Endothelial cell of umbilical vein (primary cell): ENCODE measurements at places on chromosomes 16 and 17. TPM values are rescaled to one million over a fixed set of nuclear protein-coding genes. Genes with fewer than 3 reads are reported as not detected.

DNA sequence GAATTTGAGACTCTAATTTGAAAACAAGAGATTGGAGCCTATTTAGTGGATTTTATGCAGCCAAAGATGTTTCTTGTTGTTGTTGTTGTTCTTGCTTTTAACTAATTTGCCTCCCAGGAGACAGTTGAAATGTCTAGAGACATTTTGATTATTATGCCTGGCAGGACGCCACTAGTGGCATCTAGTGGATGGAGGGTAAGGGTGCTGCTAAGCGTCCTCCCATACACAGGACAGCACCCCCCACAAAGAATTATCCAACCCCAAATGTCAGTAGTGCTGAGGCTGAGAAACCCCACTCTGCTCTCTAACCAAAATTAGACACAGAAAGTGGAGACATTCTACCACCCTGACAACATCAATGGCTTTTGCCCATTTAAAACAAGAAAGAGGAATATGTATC, 15.4 kb upstream of the HSBP1 start:
- no peak for DNase-seq

Gene WDR90
- total RNA-seq = 50.0 and 51.8 TPM in 2 replicates

Gene KIF2B
- not detected in 2 replicates for total RNA-seq

DNA sequence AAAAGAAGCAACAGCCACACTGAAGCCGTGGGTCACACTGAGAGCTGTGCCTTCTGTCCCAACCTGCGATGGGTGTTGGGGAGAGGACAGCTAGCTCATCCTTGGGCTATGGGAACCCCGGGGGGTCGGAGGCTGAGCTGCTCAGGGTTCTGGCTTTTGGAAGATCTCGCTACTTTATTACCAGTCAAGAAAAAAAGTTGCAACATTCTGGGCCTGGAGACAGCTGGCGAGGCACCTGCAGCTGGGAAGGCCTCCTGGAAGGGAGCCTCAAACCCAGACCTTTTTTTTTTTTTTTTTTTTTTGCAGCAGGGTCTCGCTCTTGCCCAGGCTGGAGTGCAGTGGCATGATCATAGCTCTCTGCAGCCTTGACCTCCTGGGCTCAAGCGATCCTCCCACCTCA, 24.9 kb downstream of the TPSD1 start:
- DNase-seq = no peak

DNA sequence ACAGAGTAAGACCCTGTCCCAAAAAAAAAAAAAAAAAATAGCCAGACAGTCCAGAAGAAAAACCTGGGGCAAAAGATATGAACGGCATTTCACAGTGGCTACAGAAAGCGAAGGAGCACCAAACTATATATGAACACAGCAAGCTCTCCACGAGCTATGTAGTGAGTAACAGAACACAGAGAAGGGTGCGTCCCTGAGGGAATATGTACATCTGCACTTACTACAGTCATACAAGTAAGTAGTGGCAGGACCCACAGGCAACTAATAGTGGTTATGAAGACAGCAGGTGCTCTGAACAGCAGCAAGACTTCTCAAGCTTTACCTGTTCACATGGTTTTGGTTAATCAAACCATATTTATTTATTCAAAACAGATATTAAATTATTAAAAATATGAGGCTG, 15.8 kb downstream of the TRAP1 start:
- DNase-seq = no peak

DNA sequence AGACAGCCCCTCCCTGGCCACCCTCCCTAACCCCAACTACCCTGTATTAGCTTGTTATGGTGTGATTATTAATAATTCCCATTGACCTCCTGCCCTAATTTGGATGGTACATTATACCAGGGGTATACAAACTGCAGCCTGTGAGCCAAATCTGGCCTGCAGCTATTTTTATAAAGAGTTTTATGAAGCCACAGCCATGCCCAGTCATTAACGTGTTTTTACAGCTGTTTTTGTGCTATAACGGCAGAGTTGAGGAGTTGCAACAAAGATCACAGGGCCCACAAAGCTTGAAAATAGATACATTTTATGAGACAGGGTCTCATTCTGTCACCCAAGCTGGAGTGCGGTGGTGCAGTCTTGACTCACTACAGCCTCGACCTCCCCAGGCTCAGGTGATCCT, 6.0 kb downstream of the METTL22 start:
- DNase-seq = no peak

DNA sequence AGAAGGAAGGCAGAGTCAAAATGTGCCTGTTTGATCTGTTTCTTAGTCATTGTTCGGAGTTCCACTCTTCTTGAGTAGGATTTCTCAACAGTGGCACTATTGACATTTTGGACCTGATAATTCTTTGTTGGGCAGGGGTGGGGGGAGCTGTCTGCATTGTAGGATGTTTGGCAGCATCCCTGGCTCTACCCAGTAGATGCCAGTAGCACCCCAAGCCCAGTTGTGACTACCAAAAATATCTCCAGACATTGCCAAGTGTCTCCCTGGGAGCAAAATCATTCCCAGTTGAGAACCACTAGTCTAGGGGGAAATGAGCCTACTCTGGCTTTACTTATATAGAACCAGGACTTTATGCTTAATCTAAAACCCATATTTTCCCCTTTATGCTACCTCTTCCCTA, 1.1 kb upstream of the GFOD2 start:
- no peak for DNase-seq

- DNase-seq = peak; percentile 70
Measured at GRCh38 chr16:9053006-9053601, 38.3 kb upstream of the HAPSTR1 start.

DNA sequence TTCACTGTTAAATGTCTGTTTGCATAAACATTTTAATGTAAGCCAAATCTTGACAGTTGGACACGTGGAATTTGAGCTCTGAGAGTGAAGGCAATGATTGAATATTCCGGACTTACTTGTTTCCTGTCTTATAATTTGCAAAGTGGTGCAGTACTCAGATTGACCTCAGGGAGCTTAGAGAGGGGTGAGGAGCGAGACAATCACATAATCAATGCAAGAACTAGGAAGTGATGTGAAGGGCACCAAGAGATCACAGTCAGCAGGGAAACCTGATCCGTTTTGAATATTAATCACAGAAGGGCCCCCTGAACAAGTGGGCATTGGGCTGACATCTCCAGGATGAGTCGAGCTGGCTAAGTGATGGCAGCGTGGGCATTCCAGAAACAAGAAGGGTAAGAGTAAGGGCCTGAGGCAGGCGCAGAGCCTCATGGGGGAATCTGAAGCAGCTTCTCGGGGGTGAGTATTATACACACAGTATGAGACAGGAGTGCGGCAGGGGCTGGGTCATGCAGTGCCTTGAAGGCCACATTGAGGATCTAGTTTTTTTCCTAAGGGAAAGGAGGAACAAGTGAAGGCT, 26.1 kb downstream of the TEX2 start:
- DNase-seq = peak; percentile 36

DNA sequence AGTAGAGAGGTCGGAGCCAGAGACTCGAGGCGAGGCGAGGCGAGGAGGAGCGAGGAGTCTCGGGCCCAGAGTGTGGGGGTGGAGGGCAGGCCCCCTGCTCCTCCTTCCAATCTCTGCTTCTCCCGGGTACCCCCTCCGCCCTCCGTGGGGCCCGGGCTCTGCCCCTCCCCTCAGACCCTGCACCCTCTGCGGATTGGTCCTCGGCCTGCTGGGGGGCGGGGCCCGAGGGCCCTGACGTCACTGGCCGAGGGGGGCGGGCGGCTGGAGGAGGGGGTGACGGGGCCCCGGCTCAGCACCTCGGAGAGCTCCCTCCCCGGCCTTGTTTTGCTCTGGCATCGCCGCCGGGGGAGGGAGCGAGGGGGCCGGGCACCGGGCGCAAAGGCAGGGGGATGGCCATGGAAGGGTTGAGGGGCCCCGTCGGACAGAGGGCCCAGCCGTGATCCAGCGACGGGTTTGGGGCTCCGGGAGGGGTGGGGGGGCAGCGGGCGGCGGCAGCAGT, at the start of gene RUNDC3A:
Gene RUNDC3A, plus strand, starts transcription at position 282 of the 499 bp plus-strand sequence. CDS start 232 bp downstream, outside the sequence.
- DNase-seq = peak; percentile 74

DNA sequence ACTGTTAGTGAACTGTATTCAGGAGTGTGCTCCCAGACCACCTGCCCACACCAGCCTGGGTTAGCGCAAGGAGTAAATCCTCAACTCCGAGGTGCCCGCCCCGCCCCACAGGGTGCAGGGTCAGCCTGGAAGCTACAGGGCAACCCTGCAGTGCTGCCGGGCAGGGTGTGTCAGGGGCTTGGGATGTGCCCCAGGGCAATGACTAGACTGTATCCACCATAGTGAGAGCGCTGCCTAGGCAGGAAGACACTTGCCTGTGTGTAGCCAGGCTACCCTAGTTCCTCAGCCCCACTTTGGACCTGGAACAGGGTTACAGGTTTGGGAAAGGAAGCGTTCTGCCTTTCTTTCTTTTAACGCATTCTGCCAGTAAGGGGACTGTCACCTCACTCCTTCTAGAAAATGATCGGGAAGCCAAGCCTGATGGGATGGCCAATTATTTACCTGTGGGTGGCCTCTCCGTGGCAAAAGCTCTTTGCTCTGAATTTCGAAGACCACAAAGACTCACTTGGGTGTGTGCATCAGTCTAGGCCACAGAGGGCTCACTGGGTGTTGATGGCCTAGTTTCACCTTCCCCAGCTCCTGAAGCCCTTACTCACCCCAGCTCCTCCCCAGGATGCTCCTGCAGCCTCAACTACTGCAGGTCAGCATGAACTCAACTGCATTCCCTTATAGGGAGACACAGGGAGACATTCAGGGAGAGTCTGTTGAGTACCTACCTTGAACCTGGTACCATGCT, 90.9 kb downstream of the CCDC182 start:
- no peak for DNase-seq

Gene SOST
- total RNA-seq = not detected in 2 replicates

Gene TMEM98
- total RNA-seq = 83.6 and 101 TPM in 2 replicates

DNA sequence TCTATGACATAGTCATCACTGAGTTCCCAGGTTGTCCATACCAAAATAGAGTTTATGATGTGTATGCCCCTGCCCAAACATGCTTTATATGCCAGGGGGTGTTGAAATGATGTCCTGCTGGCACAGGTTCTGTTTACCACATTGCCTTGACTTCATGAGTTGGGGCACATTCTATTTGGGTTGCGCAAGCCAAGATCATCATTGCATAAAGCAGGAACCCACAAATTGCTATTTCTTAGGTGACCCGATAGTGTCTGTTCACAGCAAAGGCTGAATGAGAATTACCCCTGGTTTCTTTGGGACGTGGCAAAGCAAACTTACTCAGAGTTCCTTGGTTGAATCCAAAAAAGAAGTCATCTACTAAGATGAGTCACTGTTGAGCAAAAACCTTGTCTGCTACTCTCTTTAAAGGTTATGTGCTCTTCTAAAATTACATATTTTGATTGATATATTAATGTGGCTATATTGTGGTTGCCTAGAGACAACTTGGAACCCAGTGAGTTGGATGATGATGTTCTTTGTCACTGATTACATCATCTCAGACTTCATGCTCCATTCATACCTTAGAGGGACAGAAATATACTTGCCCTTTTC, 912.6 kb upstream of the SOX9 start:
- no peak for DNase-seq

Gene CFAP97D1
- total RNA-seq = not detected in 2 replicates

DNA sequence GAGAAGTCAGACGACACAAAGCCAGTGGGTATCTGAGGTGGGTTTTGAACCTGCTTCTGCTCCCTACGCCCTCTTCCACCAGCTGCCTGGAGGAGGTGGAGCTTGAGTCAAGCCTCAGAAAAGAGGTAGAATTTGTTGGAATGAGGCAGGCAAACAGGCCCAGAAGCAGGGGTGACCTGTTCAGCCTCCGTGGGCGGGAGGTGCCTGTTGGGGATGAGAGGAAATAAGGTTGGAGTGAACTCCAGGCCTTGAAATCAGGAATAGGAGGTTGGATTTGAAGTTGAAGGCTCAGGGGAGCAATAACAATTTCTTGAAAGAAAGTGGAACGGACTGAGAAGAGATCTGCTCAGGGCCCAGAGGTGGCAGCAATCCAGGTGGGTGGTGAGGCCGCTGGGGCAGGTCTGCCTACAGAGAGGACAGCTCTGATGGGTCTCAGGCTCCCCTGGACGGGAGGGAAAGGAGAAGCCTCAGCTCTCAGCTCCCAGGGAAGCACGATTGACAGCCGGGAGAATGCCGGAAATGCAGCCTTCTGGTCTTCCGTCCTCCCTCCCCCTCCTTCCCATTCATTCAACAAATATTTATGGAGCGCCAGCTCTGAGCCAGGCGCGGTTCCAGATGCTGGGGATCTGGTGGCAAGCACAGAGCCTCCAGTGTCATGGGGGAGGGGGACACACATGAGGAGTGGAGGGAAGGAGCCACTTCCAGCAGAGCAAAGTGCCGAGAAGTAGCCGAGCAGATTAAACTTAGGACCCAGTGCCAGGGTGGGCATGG, 61.9 kb upstream of the CIBAR2 start:
- DNase-seq = peak; percentile 72

Gene TPSG1
- total RNA-seq = not detected in 2 replicates

Gene SYT17
- total RNA-seq = 1.8 and 1.9 TPM in 2 replicates

DNA sequence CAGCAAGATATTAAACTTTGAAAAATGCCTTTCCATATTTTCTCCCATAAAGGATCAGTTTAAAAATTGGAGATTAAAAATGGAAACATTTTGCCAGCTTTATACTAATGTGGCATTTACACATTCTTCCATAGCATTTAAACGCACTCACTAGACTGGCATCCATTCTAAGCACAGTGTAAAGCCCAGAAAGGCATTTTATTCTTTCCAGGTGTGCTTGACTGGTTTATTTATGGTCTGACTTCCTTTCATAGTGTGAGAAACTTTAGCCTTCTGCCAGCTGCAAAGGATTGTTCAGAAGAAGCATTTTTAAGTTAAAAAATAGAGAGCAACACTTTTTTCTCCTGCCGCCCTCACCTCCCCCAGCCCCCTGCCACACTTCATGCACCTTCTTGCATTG, 271.7 kb upstream of the PSMD7 start:
- no peak for DNase-seq

DNA sequence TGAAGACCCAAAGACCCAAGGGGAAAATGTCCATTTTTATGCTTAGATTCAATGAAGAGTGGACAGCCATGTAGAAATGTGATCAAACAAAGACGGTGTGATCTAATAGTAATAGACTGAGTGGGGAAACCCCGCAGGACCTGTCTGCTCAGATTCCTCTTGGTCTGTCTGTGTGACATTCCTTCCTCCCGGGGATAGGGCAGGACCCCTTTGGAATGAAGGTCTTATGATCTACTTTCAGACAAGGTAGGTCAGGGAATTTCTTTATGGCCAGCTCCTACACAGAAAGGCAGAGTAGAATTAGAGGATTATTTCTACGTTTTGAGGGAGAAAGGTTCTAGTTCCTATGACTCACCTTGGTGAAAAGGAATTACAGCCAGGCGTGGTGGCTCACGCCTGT, 267.6 kb downstream of the STX8 start:
- no peak for DNase-seq

- peak; percentile 47 for DNase-seq
Measured at GRCh38 chr16:55543472-55543871, 23.0 kb upstream of the CAPNS2 start.

Gene TVP23A
- not detected in 2 replicates for total RNA-seq
